ENCODE measurements at places on chromosomes 13 and 19.

DNA sequence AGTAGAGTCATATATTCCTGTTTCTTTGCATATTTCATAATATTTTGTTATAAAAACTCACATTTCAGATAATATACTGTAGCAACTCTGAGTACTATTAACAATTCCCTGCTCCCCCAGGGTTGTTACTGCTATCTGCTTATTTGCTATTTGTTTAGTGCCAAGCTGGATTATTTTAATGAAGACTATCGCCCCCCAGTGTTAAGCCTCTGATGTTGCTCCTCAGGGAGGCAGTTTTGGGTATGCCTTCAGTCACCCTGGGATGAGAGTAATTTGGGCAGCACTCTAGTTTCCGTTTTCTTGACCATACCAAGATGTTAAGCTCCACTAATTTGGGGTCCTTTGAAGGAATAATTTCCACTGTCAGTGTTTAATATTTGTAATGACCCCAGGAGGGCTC is 46.0 kb downstream of the MICU2 start:
- no peak for DNase-seq

DNA sequence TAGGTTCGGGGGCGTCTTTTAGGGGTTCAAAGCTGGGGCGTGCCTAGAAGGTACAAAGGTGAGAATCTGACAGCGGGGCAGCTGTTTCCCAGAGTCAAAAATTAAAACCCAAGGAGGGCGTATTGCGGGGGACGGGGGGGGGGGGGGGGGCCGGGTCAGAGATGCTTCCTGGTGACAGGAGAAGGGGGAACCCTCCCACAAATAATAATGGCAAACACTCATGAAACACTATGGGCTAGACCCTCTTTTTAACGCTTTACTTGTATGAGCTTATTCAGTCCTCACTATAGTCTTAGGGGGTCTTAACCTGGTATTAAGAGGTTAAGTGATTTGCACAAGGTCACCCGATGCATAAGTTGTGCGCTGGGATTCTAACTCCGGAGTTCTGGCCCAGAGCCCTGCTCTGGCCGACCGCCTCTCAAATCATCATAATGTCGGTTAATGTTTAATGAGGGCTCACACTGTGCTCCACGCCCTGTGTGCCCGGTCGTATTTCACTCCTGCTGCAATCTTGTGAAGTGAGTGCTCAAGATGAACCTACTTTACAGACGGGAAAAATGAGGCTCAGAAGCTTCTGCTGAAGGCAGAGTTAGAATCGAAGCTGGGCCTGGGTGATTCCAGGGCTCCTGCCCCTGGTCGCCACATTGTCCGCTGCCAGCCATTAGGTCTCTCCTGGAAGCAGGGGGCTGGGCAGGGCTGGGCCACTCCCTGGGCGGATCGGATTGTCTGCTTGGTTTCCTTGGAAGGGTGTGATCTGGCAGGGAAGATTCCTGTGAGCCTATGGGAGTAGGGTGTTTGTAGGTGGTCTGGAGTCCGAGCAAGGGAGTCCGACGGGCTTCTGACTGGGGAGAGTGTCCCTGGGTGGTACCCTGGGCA is 964 bp downstream of the PAK4 start:
- DNase-seq, result no peak

DNA sequence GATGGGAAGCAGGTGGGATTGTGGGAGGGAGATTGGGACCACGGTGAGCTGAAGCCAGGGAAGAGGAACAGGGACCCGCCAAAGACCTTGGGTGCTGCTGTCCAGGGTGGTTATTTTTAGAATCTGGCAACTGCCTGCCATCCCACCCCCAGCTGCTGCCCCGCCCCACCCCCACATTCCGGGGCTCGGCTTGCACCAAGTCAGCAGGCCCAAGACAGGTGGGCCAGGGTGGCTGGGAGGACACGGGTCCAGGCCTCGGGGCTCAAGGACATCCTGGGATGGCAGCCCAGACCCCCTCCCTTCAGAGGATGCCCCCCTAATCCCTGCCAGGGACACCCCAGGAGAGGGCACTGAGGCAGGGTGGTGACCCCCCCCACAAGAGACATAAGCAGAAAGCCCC is 827 bp downstream of the CKM start:
- no peak for DNase-seq

DNA sequence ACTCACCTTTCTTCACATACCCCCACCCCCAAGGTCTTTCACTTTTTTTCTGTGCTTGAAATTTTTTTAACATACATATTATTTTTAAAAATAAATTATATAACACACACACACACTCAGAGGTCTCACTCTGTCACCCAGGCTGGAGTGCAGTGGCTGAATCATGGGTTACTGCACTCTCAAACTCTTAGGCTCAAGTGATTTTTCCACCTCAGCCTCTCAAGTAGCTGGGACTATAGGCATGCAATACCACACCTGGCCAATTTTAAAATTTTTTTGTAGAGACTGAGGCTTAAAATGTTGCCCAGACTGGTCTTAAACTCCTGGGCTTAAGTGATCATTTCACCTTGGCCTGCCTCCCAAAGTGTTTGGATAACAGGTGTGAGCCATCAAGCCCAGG is 32.9 kb upstream of the ZNF429 start:
- DNase-seq, result no peak

GRCh38 chr19:3142292-3142670 is 6.4 kb downstream of the GNA15 start:
- DNase-seq, result no peak

GRCh38 chr13:75978818-75979217 is 342.7 kb downstream of the LMO7 start:
- DNase-seq, result no peak

- DNase-seq, result no peak
These were observed 151.2 kb downstream of the DIAPH3 start for GRCh38 chr13:60012488-60012887.

DNA sequence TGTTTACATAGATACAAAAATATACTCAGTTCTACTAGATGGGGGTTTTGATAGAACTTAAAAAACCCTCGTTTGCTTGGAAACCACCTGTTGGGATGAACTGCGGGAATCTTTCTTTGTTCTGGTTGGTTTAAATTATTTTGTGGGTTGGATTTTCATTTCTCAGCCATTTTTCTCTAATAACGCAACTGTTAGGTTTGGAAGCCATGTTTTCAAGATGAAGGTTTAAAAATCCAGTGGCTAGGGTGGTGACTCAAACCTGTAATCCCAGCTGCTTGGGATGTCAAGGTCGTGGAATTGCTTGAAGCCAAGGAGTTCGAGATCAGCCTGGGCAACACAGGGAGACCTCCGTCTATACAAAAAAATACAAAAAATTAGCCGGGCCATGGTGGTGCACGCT is 1.6 kb downstream of the URI1 start:
- no peak for DNase-seq

DNA sequence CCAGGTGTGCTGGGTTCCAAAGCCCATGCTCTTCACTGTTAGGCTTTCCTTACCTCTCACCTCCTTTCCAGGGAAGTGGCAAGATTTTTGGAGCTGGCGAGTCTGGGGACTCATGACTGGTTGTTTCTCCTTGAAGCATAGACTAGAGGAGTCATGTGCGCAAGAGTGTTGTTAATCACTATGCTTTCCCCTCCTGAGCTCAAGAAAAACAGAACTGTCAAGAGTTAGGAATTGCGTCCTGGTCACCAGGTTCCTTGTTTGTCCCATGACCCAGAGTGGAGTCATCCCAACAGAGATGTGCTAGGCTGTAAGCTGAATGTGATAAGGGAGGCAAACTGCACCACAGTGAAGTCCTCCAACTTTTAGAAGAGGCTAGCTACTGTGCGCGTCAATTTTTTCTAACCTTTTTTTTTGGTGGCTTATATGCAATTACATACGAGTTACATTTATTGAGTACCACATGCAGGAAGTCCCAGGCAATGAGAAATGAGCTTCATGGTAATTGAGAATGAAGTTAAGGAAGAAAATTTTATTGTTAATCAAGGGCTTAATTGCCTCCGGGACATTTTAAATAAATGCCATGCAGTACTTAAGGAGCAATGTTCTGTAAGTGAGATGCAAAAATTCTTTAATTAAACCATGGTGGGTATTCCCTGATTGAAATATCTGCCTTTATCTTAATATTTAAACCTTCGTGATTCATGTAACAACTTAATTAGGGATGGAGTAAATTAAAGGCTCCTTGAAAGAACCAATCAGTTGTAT is 233.9 kb downstream of the ZIC5 start:
- DNase-seq, result no peak

DNA sequence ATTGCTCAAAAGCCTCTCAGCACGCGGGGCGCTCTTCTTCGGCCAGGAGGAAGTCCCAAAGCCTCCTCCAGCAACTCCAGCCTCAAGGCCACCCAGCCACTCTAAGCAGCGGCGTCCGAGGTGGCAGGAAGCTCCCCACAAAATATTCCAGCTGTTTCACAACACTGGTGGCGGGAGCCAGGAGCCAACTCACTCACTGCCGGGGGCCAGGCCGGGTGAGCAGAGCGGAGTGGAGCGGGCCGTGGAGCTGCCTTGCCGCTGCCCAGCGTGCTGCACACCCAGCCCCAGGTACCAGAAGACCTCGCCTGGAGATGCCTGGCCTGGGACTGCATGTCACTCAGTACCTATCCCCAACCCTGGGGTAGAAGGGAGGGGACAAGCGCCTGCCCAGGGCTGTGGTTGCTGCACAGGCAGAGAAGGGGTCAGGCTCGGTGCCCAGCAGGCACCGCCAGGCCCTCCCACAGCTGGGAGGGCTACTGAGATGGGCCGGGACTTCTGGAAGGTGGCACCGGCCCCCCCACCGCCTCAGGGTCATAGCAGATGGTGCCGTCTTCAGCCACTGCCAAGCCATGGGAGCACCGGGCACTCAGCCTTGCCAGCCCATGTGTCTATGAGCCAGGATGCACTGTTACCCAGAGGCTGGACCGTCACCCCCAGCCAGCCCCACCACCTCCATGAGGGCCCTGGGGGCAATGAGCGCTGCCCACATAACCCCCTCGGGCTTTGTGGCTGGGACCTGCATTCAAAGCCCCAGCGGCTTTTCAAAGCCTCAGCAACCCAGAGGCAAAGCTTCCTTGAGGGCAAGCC is 59.2 kb downstream of the MLLT1 start:
- no peak for DNase-seq

DNA sequence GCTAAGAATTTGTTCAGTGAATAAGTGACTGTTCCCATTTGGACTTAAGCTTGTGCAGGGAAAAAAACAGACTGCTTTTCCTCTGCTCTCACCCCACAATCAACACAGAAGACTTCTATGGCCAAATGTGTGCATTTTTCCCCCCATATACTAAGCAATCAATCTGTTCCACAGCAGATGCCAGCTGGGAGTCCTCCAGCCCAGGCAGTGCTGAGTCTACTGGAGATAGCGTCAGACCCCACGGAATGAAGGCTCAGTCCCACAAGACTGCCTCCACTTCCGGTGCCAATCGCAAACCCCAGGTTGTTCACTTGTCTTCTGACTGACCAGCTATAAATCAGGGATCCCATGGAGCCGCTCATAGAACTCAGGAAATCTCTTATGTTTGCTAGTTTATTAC is 69.5 kb upstream of the ANKRD10 start:
- no peak for DNase-seq

GRCh38 chr13:21413013-21413412 is 46.1 kb downstream of the ZDHHC20 start:
- DNase-seq, result no peak

DNA sequence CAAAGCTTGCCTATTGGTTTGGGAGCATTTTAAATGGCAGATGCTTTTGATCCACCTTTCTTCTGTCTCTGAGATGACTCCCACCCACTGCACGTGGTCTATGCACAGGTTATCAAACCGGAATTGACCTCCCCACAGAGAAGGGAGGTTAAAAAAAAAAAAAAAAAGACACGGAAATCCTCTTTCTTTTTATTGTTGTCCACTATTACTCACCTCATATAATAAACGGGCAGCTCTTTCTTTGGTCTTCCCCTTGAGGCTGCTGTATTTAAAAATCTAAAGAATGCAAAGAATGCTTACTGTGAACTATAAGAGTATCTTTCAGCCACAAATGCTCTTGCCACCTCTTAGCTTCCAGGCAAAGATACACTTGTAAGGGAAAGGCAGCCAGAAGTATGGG is 329.7 kb downstream of the NDFIP2 start:
- no peak for DNase-seq

DNA sequence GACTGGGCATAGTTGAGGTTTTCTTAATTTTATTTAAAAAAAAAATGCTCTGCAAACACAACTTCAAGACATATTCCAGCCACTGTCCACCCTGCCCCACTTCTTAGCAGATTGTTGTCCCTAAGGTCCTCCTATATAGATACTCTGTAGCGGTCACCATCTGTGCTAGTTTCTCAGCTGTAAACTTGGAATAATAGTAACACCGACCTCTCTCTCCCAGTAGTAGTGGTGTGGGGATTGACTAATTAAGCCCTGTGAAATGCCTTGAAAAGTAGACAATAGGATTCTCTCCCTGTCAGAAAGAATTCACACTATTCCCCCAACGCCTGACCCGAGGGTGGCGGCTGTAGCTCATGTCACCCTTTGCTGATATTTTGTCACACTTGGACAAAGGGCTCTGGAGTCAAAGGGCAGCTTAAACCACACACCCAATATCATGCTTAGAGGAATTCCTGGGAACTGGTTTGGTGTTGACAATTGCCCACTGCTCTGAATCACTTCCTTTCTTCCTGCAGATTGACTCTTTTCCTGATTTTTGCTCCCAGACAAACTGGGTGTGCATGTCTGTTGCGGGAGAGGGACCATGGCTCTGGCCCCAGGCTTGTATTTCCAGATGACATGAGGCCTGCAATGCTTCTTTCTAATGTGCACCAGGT is 9.2 kb upstream of the SERP2 start:
- DNase-seq, result no peak

- DNase-seq, result no peak
These were observed 29.7 kb upstream of the FAM216B start for GRCh38 chr13:42751693-42752092.

- DNase-seq, result no peak
These were observed 12.2 kb upstream of the SAMD1 start for GRCh38 chr19:14102756-14103155.

DNA sequence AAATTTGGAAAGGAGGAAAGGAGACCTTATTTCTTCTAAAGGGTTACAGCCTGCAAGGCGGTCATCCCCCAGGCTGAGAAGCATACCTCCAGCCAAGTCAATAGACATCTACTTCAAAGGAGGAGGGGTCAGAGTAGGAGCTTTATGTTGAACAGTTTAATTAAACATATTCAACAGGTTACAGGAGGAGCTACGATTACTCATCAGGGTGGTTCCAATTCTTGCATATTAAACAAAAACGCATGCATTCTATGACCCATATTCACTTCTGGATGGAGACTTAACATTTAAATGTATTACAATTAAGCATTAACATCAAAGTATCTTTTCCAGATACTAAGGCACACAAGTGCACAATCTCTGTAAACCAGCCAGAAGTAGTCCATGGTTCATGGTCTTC is 1955.0 kb downstream of the PCDH9 start:
- no peak for DNase-seq

Measured in central memory CD8-positive, alpha-beta T cell (primary cell).